HS-5 (cell line): ENCODE measurements at places on chromosomes 7 and 10.

GRCh38 chr10:78450807-78451485 is 417.3 kb downstream of the RPS24 start:
- DNase-seq: no peak

GRCh38 chr7:108157606-108158335 is 27.6 kb upstream of the LAMB4 start:
- DNase-seq: no peak

- DNase-seq: no peak
Observed at GRCh38 chr10:79403441-79404230, 41.8 kb downstream of the ZCCHC24 start.

- DNase-seq: no peak
Observed at GRCh38 chr10:36451391-36451970, 673.9 kb upstream of the ANKRD30A start.

- peak; percentile 58 for DNase-seq
Observed at GRCh38 chr7:140035400-140036223, 27.1 kb downstream of the PARP12 start.

GRCh38 chr7:158141221-158141582 is 446.4 kb downstream of the PTPRN2 start:
- no peak for DNase-seq

- no peak for DNase-seq
Observed at GRCh38 chr10:44962870-44963738, 3.5 kb downstream of the RASSF4 start.

DNA sequence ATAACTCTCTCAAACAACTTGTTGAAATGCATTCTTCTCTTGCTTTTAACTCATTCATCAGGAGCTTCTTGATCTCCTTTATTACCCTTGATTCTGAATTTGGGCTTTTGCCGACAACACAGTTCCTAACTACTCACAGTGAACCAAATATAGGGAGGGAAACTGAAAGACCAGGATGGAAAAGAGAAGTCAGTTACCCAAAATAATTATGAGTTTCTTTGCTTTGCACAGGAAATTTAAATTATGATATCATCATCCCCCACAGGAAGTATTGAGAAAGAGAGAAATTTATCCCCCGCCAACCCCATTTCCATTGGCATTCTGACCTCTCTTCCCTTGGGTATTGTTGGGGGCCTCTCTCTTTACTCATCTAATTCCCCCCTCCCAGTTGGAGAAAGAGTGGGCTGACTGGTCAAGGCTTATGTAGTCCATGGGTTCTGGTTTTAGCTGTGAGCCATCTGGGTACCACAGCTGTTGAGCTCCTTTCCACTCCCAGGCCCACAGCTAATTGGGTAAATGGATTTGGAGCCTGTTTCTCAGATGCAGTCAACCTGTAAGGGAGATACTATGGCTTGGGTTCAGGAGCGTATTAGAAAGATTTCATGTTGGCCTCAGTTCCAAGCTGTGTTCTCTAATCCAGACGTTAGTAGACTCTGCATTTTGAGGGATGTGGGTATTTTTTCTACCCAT is 109.0 kb downstream of the FZD1 start:
- no peak for DNase-seq

- DNase-seq: peak; percentile 68
Observed at GRCh38 chr10:29714096-29714874, 79.5 kb upstream of the SVIL start.

- DNase-seq: no peak
Observed at GRCh38 chr7:101271021-101271420, 26.1 kb upstream of the FIS1 start.

GRCh38 chr7:31027161-31027965 is 24.7 kb upstream of the ADCYAP1R1 start:
- no peak for DNase-seq

DNA sequence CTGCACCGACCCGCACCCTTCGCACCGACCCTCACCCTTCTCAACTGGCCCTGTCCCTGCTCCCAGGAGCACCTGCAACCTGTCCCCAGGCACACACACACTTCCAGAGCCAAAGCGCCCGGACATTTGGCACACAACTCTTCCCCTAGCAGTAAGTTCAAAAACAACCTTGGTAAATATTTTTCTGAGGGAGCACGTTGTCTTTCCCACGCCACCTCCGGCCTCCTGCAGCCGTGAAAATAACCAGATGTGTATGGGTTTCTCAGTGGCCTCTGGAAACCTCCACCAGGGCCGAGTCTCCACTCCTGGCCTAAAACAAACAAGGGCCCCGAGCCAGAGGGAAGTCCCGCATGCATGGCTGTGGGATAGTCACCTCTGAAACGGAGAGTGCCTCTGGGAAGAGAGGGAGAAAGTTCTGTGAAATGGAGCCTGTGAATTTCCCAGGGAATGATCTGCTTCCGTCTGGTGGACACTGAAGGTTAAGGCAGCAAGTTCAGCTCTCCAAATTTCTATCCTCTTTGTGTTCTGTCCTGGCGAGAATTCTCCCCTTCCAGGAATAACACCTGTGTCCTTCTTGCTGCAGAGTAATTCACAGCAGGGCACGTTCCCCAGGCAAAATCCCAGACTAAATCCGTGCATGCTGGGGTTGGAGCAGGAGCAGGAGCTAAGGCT is 15.8 kb downstream of the PODXL start:
- DNase-seq: no peak

- no peak for DNase-seq
Observed at GRCh38 chr7:74236284-74236683, 17.9 kb downstream of the RFC2 start.

DNA sequence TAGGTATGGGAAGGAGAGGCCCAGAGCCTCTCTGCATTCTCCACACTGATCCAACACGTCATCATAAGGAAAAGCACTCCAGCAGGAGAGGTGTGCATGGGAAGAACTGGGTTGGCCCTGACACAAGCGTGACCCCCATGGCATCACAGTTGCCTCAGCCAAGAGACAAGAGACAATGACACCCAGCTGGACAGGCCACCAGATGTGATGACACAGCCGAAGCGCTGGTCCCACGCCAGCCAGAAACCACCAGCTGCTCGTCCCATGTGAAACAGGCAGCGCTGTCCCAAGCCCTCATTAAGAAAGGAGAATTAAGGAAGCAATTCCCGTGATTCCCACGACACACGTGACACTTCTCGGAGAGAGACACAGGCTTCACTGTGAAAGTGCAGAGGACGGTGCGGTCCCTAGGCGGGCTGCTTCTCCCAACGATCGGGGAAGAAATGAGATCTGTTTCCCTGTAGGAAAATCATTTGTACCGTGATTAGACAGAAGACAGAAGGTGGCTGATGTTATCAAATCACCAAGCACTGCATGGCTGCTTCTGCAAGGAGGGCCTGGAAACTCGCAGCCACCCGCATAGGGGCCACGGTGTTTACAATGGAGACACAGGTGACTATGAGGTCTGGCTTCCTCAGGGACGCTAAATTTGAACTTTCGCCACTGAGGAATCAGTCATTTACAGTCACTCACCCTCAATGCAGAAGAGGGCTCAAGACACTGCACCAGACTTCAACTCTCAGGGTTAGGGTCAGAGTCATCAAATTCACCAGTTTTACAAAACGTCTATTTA is 74.5 kb downstream of the DIP2C start:
- no peak for DNase-seq

GRCh38 chr7:151924001-151924400 is 32.2 kb upstream of the GALNTL5 start:
- DNase-seq: no peak

DNA sequence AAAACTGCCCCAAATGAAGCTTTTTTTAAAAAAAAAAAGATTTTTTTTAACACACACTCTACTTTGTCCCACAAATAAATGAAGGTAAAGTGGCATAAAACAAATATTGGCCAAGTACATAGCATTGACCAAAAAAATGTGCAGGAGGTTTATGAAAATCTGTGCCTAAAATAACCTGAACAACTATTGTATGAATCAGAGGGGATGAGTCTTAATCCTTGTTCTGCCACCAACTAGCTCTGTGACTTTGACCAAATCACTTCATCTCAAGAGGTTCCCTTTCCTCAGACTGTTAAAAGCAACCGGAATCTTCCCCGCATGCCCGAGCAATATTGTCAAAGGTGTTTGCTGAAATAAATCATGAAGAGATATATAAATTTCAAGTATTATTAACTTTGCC is 150.4 kb upstream of the NEBL start:
- DNase-seq: no peak

DNA sequence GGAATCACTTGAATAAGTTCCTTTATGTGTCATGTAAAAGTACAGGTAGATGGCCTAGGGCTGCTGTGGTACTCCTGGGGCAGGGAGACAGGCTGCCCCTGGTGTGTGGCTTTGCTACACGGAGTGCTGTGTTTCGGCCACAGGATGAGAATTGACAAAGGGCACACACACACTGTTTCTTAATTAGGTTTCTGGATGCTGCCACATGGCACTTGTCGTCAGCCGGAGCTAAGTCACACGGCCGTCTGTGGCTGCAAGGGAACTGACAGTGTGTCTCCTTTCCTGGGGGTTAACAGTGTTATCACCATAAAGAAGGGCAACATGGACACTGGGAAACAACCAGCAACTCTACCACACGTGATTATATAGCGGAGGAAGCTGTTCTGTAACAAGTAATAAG is 55.7 kb upstream of the CREB5 start:
- DNase-seq: no peak

GRCh38 chr10:132994185-132994796 is 51.9 kb upstream of the CFAP46 start:
- no peak for DNase-seq

- DNase-seq: no peak
Observed at GRCh38 chr7:114942446-114943175, 20.7 kb downstream of the MDFIC start.

DNA sequence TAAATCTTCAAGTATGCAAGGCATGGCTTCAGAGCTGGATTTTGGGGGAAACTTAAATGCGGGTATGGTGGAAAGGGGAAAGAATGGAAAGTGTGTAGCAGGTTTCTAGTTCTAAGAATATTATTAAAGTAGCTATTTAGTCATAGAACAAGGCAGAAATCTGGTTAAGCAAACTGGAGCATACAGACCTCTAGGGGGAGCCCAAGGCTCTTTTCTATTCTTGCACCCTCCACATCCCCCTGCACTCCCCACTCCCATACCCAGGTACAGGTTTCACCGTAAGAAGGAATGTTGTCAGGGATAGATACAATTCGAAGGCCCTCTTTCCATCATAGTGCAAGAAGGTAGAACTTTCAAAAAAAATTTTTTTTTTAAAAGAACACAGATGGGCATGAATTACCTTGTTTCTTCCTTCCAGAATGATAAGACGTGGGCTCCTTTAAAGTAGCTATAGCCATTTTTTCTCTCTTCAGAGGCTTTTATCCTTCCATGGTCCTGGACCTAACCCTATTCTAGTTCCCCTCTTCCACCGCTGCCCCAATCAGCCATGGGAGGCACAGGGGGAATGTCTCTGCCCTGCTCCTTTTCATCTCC is 41.5 kb upstream of the SMIM30 start:
- DNase-seq: no peak

- DNase-seq: no peak
Observed at GRCh38 chr7:54839575-54840213, 80.7 kb upstream of the SEC61G start.

DNA sequence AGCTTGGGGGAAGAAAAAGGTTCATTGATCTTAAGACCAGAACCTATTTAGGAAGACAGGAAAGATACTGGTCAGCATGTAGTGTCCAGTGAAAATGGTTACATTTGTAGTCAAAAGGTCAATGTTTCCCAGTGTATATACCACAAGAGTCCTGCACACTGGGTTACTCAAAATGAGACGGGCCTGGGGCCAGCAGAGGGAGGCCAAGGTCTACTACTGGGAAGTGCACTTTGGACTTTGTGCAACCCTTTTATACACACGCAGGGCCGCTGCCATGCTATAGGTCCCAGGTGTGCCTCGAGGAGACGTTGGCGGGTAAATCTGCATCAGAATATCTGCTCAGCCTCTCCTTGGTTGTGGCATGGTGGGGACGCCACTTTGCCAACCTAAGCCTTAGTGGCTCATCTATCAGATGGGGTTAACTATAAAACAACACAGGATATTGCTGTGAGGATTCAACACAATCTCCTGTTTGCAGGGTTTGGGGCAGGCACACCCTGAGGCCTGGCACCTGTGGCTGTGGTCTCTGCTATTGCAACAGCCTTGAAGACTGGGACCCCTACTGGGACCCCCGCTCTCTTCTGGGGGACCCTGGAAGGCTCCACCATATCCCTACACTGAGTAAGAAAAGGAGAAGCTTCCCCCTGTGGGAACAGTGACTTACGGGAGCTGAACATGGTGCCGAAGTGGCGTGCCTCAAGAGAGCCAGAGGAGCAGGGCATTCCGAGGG is 19.7 kb downstream of the CLRN3 start:
- DNase-seq: no peak

GRCh38 chr10:132564690-132565089 is 27.1 kb downstream of the INPP5A start:
- no peak for DNase-seq

GRCh38 chr10:4704034-4704545 is 121.9 kb upstream of the AKR1E2 start:
- peak; percentile 79 for DNase-seq

DNA sequence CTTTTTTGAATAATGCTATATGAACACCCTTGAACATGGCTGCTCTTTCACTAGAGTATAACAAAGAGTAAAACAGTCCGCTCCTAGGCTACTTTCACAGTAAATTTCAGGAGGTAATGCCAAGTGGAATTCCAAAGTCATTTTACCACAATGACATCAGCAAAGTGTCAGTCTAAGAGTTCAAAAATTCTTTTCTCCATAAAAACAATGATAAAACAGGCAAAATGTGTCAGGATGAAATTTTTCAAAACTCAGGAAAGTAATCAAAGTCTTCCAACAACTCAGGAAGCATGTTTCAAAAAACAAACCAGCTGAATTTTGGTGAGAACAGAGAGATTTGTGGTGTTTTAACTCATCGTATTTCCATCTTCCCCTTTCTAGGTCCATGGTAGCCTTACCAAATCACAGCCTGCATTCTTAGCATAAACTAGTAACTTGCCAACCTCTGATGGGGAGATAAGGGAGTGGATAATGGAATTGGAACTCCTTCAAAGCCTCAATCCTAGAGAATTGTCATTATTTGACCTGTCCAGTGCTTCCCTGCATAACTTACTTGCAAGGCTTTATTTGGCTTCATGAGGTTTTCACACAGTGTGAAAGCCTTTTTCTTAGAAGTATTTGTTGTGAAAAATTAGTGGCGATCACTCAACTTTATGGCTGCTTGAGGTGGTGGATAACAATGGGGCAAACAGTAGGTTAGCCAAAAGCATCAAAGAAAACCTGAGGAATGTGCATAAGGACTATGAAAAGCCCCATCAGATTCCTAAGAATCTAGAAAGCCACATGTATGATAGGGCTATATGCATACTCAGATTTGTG is 302.7 kb downstream of the HDAC9 start:
- DNase-seq: no peak

DNA sequence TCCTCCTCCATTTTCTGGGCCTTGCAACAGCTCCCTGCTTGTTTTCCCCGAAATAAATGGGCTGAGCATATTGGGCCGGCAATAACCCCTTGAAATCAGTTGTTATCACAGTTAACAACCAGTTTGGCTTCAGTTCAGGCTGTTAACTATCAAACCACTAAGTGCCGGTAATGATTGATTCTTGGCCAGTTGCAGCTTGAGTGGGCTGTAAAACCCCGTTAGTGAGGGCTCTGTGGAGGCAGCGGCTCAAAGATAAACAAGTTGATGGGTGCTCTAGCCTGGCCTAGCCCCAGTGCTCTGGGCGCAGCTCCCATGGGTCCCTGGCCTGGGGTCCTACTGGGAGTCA is 8.3 kb downstream of the FGF8 start:
- DNase-seq: no peak
